ENCODE measurements at places on chromosomes 12 and 14.
A peak's percentile ranks its signal among the peaks of the same experiment; 100 is the strongest.

- no peak for DNase-seq
Observed at GRCh38 chr12:7123806-7124522, 4.7 kb downstream of the RBP5 start.

DNA sequence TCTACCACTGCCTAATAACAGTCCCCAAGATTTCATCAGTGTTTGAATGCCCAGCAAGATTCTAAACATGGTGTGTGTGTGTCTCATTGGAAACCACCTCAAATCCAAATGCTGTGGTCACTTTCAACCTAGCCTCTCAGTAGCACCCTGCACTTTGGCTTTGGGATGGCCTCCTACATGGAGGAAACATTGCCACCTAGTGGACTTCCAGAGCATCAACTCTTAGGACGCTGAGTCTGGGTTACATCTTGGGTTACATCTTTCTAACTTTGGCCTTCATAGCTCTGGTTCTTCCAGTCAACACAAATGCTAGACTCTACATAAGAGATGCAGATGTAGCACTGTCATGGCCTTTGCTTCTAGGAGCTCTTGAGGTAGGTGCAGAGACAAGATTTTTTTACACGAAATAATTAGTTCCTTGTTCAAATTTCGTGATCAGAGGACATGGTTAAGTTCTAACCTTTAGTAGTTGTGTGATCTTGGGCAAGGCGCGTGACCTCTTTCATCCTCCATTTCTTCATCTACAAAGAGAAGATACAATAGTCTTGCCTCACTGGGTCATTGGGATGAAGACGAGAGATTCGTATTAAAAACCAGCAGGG lies 113.5 kb upstream of the VASH1 start:
- DNase-seq = peak; percentile 55

DNA sequence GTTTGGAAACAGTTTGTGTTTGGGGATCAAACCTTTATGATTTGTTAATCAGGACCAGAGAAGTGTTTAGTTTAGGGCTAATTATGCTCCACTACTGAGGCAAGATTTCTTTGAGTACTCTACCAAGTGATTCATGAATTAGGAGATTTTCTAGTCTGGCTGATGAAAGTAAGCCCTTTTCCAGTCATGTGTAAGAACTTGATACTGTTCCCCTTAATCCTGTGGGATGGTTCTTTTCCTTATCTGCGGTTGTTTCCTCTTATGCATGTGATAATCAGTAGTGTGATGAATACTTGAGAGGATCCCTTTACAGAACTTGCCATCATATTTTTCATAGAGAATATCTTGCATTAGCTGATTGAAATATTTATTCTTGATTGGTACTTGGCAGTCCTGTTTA lies 42.1 kb downstream of the DYRK2 start:
- no peak for DNase-seq

- DNase-seq = no peak
Observed at GRCh38 chr12:108349278-108349688, 10.2 kb upstream of the CMKLR1 start.

GRCh38 chr14:91144425-91145145 lies 30.7 kb downstream of the DGLUCY start:
- DNase-seq = peak; percentile 35

All from bronchial epithelial cell (primary cell).